ENCODE measurements at places on chromosomes 4 and X.

DNA sequence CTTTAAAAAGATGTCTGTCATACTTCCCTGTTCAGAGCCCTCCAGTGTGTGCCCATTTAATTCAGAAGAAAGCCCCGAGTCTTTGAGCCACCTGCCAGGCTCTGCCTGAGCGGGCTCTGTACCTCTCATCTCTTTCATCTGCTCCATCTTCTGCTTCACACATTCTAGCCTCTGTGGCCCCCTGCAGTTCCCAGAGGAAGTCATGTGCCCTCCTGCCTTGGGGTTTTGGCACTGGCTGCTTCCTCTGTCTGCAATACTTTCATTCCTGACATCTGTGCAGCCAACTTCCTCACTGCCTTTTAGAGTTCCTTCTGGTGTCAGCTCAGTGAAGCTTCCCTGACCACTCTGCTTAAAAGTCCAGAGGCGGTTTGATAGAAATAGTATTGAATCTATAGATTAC, 6.2 kb upstream of the STK32B start:
- no peak for DNase-seq

- no peak for DNase-seq
Measured at GRCh38 chr4:108060164-108060563, 70.5 kb downstream of the HADH start.

- DNase-seq: no peak
Measured at GRCh38 chrX:35406386-35406785, 391.8 kb upstream of the MAGEB16 start.

DNA sequence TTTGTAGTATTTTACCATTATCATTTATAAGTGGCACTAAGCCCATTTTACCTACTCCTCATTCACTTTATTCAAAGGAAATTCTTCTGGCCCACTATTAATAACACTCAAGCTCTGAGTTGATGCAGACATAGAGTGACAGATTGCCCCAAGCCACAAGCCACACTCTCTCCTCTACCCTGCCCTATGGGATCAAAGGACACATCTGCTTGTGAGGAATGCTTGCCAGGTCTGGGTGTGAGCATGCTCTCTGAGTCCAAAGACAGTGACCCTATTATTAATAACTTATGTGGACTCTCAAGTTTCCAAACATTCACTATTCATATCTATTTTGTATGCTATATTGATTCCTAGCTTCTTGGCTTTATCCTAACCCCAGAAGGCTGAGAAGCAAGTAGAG, 18.5 kb downstream of the ETNPPL start:
- DNase-seq: no peak

GRCh38 chrX:63961964-63962363, 176.9 kb upstream of the ARHGEF9 start:
- DNase-seq: no peak

- no peak for DNase-seq
Measured at GRCh38 chr4:111268769-111269414, 646.0 kb upstream of the PITX2 start.
